NCI-H226 (cell line): ENCODE measurements at places on chromosomes 6 and 20.
A peak's percentile ranks its signal among the peaks of the same experiment; 100 is the strongest.

- DNase-seq: peak; percentile 62
These were observed 99.8 kb upstream of the FOXA2 start for GRCh38 chr20:22684072-22684762.

- DNase-seq: peak; percentile 44
These were observed 3.6 kb downstream of the DOP1A start for GRCh38 chr6:83071023-83071422.

GRCh38 chr20:15289337-15289736 lies 951.9 kb upstream of the FLRT3 start:
- no peak for DNase-seq

- DNase-seq: no peak
These were observed 33.3 kb downstream of the CST9L start for GRCh38 chr20:23534801-23535593.

DNA sequence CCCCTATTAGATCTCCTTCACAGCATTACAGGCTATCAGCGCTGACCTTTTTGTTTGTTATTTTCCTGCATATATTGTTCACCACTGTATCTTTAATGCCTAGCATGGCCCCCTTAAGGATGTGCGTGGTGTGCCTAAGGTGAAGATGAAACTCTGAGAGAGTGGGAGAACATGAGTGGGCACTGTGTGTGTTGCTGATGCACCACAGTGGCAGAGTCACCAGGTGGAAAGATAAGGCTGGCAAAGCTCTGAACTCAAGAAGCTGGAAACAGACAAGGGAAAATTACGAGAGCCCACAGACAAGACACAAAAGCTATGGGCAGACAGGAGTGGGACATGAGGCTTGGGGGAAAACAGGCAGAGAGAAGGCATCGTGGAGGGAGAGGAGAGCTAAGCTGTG lies 159.8 kb downstream of the INSM1 start:
- no peak for DNase-seq
